NCI-H1694 treated with DMSO at 0.1 percent for 48 hours (cell line): ENCODE measurements at places on chromosomes 6 and 20.

DNA sequence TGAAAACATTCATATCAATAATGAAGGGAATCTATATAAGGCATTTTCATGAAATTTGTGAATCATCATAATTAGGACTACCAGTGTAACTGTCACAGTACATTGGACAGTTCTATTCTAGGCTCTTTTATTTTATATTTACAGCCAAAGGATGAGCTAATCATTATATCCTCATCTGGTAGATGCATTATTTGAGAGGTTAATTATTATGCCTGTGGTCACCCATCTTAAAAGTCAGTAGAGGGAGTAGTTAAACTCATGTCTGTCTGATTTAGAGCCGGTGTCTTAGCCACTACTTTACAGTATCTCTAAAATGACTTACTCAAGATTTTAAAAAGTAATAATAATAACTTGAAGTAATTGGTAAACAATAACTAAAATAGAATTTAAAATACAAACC lies 899.3 kb upstream of the MAP3K7 start:
- DNase-seq = no peak

- no peak for DNase-seq
Measured at GRCh38 chr6:120615238-120615637, 719.0 kb downstream of the TBC1D32 start.

GRCh38 chr6:135280375-135281136 lies 99.4 kb downstream of the MYB start:
- peak; percentile 81 for DNase-seq

DNA sequence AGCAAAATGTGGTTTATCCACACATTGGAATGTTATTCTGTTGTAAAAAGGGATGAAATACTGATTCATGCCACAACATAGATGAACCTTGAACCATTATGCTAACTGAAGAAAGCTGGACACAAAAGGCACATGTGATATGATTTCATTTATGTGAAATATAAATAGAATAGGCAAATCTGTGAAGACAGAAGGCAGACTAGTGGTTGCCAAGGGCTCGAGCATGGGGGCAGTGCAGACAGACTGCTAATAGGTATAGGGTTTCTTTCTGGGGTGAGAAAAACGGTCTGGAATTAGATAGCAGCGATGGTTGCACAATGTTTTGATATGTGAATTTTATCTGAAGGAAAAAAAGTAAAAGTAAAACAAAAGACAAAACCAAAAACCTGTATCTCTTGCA lies 54.6 kb upstream of the FNDC1 start:
- DNase-seq = peak; percentile 33

DNA sequence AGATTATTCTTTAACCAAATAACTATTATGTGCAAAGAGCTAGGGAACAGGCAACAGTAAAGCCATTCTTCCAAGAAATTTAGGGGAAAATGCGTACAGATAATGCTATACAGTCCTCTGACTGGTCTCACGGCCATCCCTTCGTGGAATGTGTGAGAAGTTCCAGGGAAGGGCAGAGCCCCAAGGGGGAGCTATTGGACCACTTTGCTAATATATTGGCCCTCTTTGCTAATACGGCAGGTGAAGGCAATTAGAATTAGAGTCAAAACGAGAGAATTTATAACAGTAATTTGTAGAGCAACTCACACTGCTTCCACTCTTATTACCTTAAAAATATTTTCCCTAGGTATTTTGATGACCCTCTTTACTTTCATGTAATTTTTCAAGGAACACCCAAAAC lies 140.4 kb downstream of the IMPG1 start:
- peak; percentile 35 for DNase-seq

DNA sequence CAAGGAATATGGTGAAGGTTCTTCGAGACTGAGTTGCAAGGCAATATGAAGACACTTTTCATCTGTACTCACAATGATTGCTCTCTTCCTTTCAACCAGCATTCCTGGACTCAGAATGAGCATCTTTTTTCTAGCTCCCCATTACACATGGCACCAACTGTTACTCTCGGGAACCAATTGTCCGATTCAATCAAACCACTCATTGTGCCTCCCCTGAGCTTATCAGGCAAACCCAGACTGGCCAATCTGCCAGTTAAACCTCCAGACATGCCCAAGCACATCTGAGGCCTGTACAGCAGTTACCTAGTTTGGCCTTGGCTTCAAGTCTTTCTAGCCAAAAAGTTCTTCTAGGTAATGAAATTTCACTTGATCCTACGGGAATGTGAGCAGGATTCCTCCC lies 164.1 kb downstream of the ID4 start:
- DNase-seq = peak; percentile 48

GRCh38 chr6:22113026-22113766 lies 183.6 kb downstream of the PRL start:
- DNase-seq = no peak

GRCh38 chr6:47478233-47479139 lies 897 bp downstream of the CD2AP start:
- no peak for DNase-seq

GRCh38 chr6:41934278-41935192 lies 7.1 kb downstream of the CCND3 start:
- DNase-seq = no peak

- no peak for DNase-seq
Measured at GRCh38 chr6:17530321-17530835, 69.7 kb upstream of the FAM8A1 start.

DNA sequence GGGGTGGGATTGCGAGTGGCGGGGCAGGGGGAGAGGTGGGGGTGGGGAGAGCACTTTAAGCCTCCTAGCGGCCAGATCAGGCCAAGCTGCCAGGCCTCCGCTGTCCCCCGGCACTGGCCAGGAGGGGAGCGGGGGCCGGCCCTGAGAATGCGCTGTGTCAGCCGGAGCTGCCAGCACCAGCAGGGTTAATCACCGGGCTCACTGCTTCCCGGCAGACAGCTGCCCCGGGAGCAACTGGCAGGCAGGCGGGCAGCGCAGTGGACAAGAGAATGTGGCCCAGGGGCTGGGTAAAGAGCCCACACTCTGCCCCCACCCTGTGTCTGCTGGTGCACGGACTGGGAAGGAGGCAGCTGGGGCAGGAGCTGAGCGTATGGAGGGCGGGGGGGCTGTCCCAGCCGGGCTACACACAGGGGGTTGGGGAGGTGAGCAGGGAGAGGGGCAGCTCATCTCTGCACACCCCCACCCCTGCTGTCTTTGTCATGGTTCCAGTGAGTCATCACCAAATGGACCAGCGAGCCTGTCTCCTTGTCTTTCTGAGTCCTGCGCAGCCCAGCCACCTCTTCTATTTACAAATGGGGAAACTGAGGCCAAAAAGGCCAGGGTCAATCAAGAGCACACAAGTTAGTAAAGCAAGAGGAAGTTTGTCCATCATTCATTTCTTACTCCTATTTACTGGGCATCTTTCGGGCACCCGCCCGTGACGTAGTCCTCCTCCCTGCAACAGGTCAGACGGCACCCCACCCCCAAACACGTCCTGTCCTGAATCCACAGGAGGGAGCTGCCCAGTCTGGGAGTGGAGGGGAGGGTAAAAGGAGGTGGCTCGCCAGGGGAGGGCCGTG lies 2.1 kb upstream of the LAMA5 start:
- DNase-seq = no peak

- no peak for DNase-seq
Measured at GRCh38 chr6:19848465-19849029, 11.4 kb downstream of the ID4 start.

GRCh38 chr6:160435935-160436334 lies 87.8 kb downstream of the SLC22A3 start:
- DNase-seq = no peak

DNA sequence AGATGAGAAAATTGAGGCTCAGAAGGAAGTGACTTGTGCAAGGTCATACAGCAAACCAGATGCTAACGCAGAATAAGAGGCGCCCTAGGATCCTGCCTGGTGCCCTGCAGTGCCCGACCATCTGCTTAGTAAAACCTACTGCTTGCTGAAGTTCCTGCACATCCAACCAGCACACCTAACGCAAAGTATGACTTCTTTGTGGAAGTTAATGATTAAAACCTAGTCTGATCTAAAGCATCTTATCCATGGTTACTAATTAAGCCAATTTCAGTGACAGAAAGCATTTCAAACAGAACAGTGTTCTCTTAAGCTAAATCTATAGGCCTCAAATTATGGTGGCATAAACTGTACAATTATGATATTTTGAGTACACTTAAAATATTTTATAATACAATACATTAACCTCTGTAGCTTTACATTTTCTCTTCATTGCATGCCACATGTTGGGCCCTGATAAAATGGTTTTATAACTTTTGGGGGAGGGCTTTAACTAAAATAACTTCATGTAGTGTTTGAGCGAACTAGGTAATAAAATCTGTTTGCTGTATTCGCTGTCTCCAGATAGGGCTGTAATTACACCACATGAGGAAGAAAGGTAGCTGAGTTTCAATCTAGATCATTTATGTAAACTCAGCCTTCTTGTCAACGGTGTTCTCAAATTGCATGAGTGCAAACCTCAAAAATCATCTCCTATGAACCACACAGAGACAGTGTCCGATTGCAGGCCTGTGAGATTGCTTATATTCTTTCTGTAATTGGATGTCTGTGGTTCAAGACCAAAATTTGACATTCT lies 37.5 kb upstream of the BEND3 start:
- no peak for DNase-seq

DNA sequence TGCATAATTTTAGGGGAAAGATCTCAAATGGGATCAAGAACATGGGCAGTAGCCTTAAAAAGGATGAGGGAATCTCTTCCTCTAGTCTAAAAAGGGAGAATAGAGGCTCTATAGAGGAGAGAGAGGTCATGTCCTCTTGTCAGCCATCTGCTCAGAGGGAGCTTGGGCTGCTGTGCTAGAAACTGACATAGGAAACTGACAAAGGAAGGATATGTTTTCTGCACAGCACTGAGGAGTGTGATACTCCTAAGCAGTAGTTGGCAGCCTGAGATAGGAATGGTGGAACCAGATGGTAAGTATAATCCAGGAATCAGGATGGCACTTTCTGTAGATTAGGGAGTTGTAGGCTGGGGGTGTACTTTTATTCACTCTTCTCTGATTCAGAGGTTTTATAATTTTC lies 59.2 kb downstream of the PTPRA start:
- peak; percentile 25 for DNase-seq

DNA sequence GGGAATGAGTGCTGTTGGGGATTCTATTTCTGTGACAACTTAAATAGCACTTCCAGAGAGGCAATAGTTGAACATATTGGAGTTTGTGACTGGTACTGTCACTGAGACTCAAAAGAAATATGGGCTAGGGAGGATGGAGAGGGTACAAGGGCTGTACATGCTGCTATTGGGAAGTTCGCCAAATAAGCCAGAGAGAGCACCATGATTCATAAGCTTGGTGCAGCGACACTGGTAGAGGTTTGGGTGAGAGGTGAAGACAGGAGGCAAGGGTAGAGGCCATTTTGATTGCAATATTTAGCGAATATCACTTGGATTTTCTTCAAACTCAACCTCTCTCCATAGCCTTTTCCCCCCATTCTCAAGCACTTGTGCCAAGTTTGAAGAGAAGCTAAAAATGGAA lies 214.3 kb downstream of the OGFRL1 start:
- DNase-seq = no peak

GRCh38 chr6:37006793-37007339 lies 1.4 kb downstream of the FGD2 start:
- no peak for DNase-seq

GRCh38 chr6:107083921-107084320 lies 31.4 kb downstream of the BEND3 start:
- no peak for DNase-seq

- DNase-seq = no peak
Measured at GRCh38 chr6:15862810-15863209, 200.0 kb upstream of the DTNBP1 start.

DNA sequence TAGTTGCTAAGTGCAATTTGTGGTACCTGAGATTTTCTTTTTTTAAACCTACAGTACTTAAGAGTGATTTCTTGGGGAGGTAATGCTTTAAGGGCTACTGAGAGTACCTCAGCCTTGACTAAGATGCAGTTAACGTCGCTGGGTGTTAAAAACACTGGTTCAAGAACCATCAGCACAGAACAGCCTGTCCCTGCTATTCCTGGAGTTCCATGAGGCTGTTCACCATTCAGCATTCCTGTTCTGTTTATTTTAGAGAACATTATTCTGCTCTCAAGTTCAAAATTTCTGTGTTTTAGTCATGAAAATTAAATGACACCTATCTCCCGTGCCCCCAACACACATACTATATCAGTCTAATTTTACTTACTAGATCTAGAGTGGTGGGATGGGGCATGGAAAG lies 1.7 kb upstream of the PRELID3B start:
- no peak for DNase-seq

GRCh38 chr6:14844411-14844810 lies 401.5 kb upstream of the JARID2 start:
- DNase-seq = no peak

- no peak for DNase-seq
Measured at GRCh38 chr20:50642288-50642803, 49.0 kb downstream of the RIPOR3 start.

DNA sequence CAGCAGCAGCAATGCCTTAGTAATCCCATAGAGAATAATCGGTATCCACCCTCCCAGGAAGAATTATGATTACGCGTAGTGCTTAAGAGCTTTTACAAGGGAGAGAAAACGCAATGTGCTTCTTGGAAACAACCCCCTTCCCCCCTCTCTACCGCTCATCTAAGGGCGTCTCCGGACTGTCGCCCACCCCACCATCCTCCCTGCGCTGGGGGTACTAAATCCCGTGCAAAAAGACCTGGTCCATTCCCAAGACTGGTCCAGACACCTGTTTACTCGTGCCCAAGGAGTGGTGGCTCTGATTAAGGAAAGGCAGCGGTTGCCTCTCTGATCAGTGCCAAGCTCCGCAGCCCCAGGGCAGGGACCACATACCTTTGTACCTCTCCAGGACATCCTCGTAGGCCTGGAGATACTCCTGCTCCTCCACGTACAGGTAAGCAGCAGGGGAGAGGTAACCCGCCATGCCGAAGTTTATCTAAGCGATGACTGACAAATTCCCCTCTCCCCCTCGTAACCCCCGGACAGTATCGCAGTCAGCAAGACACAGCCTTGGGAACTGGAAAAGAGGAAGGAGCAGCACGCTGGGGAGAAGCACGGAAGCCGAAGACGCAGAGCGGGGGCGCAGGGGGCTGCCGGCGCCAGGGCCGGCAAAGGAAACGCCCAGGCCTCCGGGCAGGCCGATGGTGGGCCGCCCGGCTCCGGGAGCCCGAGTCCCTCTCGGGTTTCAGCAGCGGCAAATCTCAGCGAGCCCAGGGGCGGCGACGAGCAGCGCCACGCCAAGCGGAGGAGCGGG lies 112.0 kb upstream of the BEND6 start:
- DNase-seq = peak; percentile 25
